Esophagus squamous epithelium (tissue), 5 donors: ENCODE measurements at places on chromosomes 16 and 17.

GRCh38 chr17:1431631-1432104, 24.4 kb downstream of the CRK start:
- no peak for DNase-seq

- DNase-seq: no peak
These were observed 5.8 kb downstream of the EXOC7 start for GRCh38 chr17:76097716-76098295.

GRCh38 chr16:65294708-65295107, 172.8 kb upstream of the CDH11 start:
- no peak for DNase-seq

GRCh38 chr16:48822431-48822830, 212.5 kb upstream of the N4BP1 start:
- no peak for DNase-seq

DNA sequence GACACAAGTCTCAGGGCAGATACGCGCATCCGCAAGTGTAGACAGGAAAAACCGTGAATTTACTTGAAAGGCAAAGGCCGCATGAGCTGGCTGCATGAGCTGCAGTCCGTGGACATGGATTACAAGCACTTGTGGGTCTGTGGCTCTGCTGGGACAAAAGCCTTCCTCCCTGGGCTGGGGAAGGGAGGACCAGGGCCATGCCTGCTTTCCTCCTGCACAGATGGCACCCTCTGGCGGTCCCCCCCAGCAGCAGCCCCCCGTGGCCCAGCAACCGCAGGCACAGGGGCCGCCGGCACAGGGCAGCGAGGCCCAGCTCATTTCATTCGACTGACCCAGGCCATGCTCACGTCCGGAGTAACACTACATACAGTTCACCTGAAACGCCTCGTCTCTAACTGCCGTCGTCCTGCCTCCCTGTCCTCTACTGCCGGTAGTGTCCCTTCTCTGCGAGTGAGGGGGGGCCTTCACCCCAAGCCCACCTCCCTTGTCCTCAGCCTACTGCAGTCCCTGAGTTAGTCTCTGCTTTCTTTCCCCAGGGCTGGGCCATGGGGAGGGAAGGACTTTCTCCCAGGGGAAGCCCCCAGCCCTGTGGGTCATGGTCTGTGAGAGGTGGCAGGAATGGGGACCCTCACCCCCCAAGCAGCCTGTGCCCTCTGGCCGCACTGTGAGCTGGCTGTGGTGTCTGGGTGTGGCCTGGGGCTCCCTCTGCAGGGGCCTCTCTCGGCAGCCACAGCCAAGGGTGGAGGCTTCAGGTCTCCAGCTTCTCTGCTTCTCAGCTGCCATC, 1.7 kb upstream of the MRPL12 start:
- no peak for DNase-seq

GRCh38 chr17:68182011-68182306, 65.9 kb upstream of the AMZ2 start:
- no peak for DNase-seq

DNA sequence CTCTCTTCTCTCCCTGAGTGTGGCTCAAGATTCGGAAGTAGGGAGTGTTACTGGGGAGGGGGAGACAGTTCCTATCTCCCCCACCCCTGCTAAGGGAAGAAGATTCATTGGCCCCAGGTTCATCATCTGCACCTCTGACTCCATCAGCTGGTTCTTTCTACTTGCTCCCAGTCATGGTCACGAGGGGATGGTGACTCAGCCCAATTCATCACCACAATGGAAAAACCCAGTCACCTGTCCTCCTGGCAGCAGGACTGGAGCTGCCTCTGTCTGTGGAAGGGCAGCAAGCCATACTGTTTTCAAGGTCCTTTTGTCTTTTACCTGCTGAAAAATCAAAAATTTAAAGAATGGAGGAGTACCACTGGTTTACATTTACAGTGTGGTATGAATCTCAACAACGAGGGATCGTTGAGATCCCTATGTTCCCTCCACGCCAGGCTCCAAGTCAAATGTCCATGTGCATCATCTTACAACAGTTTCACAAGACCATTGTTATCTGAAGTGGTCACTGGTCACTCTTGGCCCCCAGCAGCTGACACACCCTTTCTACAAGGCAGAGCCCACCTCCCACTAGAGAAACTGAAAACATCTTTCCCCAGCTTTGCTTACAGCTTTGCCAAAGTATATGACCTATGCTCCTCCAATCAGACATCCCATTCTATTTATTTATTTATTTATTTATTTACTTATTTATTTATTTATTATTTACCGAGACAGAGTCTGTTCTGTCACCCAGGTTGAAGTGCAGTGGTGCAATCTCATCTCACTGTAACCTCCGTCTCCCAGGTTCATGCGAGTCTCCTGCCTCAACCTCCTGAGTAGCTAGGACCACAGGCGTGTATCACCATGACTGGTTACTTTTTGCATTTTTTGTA, 40.4 kb upstream of the NDRG4 start:
- DNase-seq: no peak

- no peak for DNase-seq
These were observed at the start of gene UNC45B for GRCh38 chr17:35147375-35147905. Gene UNC45B, plus strand, starts transcription at chr17:35147817. Its CDS starts 447 bp downstream, at chr17:35148264.

GRCh38 chr17:17506181-17506741, 10.1 kb upstream of the RASD1 start:
- DNase-seq: no peak

DNA sequence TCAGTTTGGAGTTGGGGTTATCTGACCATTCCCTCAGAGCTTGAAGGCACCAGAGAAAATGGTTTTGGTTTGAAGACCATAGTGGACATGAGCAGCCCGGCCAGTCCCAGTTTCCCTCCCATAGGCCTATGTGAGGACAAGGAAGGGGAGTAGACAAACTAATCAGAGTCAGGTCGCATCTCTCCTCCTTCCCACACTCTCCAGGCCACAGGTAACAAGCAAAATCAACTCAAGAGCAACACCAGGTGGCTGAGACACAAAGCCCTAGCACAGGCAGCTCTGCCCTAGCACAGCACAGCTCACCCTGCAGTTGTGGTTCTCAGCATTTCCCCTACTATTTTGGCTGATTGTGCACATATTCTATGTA, 7.2 kb downstream of the SUPT4H1 start:
- DNase-seq: no peak
